ENCODE measurements at places on chromosomes 11 and 22.

DNA sequence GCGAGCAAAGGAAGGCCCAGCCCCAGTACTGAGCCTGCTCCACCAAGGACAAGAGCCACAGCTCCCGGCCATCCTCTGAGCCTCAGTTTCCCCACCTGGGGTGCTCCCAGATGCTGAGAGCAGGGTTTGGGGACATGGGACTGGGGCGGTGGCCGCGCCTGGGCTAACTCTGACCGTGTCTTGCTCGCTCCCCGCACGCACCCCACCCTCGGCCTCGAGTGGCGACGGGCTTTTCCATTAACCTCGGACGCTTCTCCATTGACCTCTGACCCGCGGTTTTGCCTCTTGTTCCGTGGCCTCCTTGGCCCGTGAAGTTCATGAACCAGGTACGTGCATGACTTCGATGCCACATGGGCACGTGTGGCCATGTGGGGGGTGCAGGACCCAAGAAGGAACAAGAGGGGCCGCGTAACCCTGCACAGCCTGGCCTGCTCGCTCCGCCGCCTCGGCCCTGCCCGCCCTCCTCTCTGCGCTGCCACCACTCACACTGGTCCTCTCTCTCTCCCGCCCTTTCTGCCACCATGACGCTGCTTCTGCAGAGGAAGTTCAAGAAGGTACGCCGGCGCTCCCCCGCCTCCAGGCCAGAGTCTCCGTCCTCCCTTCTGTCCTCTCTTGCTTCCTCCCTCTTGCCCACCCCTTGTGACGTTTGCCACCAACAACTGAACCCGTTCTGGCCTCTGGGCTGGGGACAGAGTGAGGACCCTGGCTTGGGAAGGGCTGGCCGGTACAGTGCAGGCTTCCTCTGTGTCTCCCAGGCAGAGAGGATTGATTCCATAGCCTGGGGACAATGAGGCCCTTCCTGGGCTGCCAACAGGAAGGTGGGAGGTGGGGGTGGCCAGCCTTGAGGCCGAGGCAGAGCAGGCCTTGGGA, 6.9 kb downstream of the TNNT3 start:
- no peak for DNase-seq

GRCh38 chr22:33393432-33393831, 335.3 kb upstream of the SYN3 start:
- no peak for DNase-seq

DNA sequence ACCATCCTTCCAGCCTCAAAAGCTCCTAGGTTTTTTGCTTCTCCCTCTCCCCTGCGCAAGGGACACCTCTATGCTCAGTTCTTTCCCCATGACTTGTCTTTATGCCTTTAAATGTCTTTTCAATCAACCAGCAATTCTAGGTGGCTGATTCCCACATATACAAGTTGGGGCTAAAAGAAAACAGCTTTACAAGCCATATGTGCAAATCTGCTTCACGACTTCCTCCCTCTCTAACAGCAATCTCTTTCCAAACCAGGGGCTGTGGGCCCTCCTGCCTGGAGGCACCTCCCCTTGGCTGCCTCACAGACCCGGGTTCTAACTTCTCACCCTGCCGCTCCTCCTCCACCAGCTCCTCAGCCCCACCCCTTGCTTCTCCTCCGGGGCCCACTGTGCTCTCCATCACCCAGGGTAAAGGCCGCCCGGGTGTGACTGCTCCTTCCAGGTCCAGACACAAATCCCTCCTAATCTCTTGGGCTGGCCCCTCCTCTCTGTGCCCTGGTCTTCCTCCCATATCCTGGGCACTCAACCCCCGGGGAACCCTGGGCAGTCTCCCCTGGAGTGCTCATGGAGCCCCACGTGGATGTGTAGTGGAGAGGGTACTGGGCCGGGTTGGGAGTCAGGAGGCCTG, 14.1 kb downstream of the TMPRSS13 start:
- DNase-seq: no peak

DNA sequence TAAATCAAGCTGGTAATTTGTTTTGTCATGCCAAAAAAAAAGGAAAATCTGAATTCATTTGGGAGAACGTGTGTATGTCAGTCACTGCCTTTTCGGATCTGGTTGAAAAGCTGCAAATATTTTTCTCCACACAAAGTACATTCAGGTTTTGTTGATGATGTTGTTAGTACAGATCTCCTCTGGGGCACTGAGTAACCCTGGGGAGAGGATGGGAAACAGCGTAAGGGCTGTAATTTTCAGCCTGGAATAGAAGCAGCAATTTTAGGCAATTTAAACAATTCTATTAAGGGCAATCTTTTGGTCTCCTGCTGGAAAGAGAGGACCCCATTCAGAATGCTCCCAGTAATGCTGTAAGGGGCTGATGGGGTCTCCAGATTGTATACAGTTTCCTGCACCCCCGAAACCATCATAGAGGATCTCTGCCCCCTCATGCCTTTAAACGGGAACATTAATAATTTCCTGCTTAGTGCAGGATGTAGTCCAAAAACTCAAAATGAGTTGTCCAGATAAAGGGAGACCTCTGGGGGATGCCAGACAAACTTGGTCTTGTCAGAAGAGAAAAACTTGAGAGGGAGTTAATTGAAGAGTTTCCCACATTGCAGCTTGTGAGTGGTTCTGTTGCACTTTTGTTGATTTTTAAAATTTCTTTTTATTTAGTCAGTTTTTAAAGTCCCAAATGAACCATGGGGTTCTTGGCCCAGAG, 132.3 kb downstream of the COMMD9 start:
- DNase-seq: no peak

DNA sequence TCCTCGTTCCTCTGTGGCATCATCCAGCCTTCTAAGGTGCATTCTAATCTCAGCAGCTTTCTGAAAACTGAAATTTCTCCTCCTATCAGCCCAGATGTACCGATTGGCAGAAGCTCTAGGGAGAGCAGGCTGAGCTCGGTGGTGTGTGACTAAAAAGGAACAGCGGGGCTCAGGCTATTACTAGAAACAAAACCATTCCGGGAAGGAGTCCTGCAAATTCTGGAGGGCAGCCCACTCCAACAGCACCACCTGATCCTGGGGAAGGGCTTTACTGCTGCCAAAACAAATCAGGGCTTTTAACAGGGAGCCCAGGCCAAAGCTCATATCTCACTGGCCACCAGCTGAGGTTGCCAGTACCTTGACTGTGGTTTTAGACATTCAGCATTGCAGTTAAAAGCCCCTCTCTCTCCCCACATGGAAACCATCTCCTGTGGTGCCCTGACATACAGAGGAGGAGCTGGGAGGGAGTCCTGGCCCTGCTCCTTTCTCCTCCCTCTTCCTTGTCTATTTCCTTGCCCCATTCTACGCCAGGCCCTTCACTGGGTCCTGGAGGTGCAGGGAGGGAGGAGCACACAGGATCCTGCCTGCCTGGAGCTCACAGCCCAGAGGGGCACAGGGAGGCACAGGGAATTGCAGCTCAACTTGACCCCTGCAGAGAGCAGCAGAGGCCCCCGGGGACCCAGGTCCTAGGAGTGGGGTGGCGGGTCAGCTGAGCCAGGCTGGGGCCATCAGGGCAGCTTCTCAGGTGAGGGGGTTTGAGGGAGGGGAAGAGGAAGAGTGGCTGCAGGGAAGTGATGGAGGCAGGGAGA, 889 bp downstream of the PLAAT4 start:
- no peak for DNase-seq

GRCh38 chr11:76674517-76675400, 4.2 kb upstream of the LRRC32 start:
- no peak for DNase-seq

DNA sequence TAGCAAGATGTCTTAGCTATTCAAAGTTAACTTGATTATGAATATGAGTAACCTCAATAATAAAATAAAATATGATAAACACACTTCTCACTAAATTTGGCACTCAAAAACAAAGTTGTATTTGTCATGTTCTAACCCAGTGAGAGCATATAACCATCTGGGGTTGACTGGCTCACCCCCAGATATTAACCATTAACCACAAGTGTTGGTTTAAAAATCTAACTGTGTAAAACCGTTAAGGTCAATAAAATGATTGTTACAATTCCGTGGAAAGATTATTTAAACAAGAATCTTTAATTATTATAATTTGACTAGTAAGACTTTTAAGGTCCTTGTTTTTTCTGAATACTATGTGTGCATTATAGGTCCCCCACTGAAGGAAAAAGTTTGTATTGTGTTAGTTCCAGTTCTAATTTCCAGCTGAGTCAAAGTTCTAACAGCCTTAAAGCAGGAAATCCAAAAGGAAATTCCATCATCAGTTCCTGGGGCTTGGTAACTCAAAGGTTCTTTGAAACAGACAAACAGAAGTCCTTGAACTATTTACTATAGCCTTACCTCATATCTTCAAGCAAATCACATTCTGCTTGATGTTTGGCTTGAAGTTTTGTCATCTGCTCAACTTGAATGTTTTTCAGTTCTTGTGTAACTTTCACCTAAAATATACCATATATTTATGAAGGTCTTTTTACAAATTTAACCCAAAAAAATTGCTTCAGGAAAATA, 2.5 kb downstream of the FCHSD2 start:
- no peak for DNase-seq

DNA sequence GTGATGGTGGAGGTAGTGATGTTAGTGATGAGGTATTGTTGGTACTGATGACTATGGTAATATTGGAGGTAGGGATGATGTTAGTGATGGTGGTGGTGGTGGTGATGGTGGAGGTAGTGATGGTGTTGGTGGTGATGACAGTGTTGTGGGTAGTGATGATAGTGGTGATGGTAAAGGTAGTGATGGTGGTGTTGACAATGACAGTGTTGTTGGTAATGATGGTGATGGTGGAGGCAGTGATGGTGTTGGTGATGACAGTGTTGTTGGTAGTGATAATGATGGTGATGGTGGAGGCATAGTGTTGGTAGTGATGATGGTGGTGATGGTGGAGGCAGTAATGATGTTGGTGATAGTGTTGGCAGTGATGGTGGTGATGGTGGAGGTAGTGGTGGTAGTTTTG, 65.1 kb downstream of the MYO7A start:
- no peak for DNase-seq

DNA sequence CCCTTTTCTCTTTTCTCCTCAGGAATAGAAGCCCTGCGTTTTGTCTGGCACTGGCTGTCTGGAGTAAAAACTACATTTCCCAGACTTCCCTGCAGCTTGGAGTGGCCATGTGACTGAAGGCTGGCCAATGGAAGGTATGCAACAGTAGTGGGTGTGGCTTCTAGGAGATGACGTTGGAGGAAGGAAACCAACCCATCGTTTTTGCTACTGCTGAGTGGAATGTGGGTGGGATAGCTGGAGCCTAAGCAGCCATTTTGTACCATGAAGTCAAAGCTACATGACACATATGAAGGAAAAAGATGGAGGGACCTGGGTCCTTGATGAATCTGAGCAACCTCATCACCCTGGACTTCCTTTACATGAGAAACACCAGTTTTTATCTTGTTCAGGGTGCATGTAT, 19.6 kb downstream of the FGF3 start:
- no peak for DNase-seq

DNA sequence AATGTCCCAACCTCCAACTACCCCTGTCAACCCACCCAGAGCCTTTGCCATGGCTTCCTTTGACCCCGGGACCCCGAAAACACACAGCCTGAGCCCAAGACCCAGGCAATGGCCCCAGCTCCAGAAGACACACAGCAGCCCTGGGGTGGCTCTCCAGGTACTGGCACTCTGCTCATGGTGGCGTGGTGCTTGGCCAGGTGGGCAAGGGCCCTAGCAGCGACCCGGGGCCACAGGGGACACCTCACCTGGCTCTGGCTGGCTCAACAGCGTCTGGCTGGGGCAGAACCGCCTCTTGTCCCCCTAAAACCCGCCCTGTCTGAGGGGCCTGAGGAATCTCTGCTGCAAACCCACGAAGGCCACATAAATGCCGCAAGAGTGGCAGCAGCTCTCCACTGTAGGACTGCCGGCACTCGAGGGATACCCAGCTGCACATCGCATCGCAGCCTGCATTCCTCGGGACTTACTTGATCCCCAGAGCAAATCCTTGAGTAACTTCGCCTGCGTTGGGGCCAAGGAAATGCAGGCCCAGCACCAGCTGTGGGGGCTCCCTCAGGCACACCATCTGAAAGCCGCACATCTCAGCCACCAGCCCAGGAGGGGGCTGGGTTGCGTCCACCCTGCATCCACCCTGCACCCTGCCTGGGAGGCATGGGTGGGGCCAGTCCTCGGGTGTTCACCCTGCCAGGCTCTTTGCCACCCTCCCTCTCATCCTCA, 23.1 kb upstream of the GNB1L start:
- DNase-seq: no peak

GRCh38 chr11:130571947-130572584, 123.6 kb downstream of the ADAMTS15 start:
- no peak for DNase-seq

GRCh38 chr11:32304521-32304920, 130.8 kb downstream of the WT1 start:
- DNase-seq: no peak

DNA sequence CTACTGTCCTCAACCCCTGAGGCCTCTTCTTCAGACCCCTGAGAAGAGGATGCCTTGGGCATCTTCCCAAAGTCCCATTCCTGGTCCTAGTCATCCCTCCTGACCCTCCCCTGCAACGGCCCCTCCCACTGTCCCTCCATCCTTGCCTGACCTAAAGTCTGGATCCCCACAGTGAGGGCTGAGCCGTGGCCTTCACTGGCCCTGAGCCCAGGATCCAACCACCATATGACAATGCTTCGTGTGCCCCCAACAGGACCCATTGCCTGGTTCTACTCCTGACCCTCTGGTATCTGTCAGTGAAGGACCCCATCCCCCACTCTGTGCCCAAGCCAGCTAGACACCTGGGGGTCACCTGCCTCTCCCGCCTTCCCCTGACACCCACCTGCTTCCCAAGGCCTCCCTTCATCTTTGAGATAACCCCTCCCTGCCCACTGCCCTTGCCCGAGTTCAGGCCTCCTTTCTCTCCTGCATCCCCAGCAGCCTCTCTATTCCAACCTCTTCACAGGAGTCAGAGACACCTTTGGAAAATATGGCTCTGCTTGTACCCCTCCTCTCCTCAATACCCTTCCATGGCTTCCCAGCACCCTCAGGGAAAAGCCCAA, 48.0 kb downstream of the LRRC32 start:
- DNase-seq: no peak

- peak; percentile 15 for DNase-seq
Measured at GRCh38 chr11:73521621-73522020, 76.3 kb downstream of the FAM168A start.

DNA sequence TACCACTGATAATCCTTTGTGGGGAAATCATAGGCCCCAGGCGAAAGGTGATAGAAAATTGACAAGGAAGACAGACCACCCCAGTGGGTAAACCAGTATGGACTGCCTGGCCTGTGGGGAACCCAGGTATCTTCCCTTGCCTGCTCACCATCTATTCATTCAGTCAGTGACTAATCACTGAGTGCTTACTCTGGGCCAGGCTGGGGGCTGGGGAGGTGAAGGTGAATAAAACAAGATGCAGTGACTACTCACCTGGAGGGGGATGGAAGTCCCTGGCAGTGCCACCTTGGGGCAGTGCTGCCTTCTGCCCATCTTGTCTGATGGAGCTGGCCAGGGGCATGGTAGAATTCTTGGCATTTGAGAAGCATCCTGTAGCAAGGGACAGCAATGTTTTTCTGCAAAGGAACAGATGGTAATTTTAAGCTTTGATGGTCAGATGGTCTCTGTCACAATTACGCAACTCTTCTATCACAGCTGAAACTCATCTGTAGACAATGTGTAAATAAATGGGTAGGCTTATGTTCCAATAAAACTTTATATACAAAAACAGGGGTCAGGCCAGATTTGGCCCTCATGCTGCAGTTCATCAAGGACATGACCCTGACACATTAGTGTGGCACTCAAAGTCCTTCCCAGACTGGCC, 4.6 kb downstream of the ISX start:
- DNase-seq: no peak

GRCh38 chr11:103257360-103257759, 148.1 kb downstream of the DYNC2H1 start:
- no peak for DNase-seq

Measured in stimulated activated naive CD8-positive, alpha-beta T cell treated with anti-CD3 and anti-CD28 coated beads, Interleukin-15, amount 100 ng/mL, for 72 hours (primary cell).